Mucosa of gallbladder (tissue), 1 donor: ENCODE measurements at places on chromosomes 13 and 19.

- DNase-seq = no peak
Measured at GRCh38 chr13:112222971-112223370, 153.2 kb upstream of the SPACA7 start.

DNA sequence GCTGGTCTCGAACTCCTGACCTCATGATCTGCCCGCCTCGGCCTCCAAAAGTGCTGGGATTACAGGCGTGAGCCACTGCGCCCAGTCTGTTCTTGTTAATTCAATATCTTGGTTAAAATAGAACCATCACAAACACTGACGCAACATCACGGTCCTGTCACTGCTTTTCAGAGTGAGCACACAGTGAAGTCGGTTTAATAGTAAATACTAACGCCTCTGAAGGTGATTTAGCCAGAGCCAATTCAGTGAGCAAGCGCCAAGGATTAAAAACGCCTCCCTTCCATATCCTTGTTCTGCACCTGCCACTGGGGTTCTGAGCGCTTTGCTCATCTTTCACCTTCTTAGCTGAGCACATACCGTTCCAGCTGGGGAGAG is 30.3 kb downstream of the LAMP1 start:
- DNase-seq = no peak

DNA sequence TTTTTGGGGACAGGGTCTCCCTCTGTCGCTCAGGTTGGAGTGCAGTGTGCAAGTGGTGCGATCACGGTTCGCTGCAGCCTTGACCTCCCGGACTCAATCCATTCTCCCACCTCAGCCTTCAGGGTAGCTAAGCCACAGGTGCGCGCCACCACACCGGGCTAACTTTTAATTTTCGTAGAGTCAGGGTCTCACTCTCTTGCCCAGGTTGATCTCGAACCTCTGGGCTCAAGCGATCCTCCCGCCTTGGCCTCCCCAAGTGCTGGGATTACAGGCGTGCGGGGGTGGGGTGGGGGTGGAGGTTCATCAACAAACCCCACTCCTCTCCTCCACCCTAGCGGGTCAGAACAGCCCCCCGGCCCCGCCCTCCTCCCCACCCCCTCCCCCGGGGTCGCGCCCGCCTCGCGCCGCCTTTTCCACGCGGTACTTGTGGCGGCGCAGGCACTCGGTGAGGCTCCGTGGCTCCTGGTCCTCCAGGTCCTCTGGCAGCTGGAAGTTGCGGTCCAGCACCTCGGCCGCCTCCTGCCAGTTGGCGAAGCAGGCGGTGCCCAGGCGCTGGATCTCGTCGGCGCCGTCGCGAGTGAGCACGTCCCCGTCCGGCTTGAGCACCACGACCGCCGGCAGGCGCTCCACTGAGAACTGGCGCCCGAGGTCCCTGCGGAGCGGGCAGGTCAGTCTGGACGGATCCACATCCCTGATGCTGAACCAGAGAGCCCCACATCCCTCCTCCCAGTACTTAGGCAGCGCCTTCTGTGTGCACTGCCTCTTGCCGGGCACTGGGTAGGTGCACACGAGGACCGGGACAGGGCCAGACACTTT is 5.2 kb downstream of the NXNL1 start:
- no peak for DNase-seq

DNA sequence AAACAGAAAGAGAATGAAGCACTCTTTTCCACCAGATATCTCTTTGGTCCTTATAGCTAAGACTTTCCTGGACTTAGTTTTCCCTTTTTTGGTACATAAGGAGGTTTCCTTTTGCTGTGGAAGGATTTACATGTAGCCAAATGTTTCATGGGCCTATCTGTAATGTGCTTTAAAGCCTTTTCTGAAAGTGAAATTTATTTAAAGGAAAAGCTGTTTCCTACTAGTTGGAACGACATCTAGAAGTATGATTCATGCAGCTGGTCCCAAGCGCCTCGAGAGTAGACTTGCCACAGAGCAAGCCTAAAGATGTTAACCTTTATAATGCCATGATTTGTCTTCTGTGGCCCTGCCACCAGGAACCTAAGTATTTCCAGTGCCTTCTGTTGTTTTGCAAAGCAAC is 390.3 kb downstream of the DLEU7 start:
- DNase-seq = no peak

DNA sequence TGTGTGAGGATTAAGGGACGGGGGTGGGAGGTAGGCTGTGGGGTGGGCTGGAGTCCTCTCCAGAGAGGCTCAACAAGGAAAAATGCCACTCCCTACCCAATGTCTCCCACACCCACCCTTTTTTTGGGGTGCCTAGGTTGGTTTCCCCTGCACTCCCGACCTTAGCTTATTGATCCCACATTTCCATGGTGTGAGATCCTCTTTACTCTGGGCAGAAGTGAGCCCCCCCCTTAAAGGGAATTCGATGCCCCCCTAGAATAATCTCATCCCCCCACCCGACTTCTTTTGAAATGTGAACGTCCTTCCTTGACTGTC is 5.5 kb downstream of the FOSB start:
- DNase-seq = no peak

GRCh38 chr19:22335716-22336115 is 49.5 kb downstream of the ZNF729 start:
- no peak for DNase-seq
